SHP77 treated with DMSO at 0.1 percent for 48 hours (cell line): ENCODE measurements at places on chromosomes 16 and 17.

DNA sequence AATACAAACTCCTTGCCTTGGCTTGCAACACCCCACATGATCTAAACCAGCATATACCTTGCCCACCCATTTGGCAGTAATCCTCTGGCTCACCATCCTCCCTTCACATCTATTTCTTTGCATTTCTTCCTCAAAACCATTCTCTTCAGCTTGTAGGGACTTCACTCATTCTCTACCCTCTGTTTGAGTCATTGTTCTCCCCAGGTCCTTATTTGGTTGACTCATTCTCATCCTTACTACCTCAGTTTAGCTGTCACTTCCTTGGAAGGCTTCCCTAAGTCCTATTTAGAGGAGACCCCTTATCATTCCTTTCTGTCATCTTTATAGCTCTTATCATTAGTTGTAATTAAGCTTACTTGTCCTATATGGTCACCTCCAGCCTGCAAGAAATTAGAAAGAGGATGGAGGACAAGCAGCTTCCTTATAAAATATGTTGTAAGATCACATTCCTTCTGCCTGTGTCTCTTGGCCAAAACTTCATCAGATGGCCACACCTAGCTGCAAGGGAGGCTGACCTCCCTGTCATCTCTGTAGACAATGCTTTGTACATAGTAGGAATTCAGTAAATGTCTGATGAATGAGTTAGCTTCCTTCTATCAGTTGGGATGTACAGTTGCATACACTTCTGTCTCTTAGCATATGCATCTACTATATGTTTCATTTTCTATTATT lies 1.7 kb downstream of the TTC19 start:
- no peak for DNase-seq

DNA sequence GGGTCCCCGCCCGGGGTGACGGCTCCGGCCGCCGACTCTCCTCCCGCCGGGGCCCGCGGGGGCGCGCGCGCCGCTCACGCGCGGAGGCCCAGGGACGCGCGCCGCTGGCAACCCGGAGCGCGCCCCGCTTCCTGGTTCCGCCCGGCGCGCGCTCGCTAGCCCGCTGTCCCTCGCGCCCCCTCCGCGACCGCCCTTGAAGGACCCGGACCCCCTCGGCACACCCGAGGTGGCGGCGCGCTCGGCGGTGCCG lies at the start of gene STAT5B:
STAT5B (minus strand) TSS at position 33 of the 250 bp plus-strand sequence. CDS start 44,264 bp downstream, outside the sequence.
- DNase-seq, result peak; percentile 9

GRCh38 chr17:81923302-81924260 lies 4.0 kb downstream of the MAFG start:
- no peak for DNase-seq

GRCh38 chr16:82481455-82481854 lies 145.3 kb upstream of the CDH13 start:
- no peak for DNase-seq

DNA sequence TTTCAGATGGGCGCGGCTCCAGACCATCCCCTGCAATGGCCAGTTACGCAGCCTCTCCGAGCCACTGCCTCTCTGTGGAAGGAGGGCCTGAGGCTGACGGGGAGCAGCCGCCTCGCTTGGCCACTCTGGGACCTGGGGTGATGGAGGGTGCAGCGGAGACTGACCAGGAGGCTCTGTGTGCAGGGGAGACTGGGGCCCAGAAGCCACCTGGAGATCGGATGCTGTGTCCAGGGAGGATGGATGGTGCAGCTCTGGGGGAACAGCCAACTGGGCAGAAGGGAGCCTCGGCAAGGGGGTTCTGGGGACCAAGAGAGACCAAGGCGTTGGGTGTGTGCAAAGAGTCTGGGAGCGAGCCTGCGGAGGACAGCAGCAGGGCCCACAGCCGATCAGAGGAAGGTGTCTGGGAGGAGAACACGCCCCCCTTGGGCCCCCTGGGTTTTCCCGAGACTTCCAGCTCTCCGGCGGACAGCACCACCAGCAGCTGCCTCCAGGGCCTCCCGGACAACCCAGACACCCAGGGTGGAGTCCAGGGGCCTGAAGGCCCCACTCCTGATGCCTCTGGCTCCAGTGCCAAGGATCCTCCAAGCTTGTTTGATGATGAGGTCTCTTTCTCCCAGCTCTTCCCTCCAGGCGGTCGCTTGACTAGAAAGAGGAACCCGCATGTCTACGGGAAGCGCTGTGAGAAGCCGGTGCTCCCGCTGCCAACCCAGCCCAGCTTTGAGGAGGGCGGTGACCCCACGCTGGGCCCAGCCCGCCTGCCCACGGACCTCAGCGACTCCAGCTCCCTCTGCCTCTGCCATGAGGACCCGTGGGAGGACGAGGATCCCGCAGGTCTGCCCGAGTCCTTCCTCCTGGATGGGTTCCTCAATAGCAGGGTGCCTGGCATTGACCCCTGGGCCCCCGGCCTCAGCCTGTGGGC lies 17.4 kb upstream of the ZFPM1 start:
- DNase-seq, result no peak

DNA sequence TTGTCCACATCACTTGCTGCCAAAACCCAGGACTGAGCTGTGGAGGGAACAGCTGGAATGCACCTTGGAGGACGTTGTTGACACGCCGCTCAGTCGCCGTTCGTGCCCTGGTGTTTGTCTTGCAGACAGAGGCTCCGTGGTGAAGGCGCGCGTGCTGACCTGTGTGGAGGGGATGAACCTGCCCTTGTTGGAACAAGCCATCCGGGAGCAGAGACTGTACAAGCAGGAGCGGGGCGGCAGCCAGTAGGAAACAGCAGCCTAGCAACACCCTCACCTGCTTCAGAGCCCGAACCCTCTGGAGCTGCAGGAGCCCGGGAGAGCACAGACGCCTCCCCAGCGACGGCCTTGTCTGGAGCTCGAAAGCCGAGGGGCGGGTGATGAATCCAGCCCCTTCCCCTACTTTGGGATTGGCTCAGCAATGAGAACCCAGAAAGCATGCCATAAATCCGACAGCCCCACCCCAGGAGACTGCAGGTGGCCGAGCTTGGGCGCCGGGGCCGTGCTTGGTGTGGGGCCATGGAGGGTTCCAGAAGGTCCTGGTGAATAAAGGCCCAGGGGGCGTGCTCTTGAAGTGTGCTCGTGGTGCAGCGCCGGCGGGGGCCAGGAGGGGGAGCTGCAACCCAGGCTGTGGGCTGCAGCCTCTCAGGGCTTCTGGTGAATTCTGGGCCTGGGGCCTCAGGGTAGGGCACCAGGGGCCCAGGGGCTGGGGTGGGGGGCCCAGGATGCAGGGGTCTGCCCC lies 470 bp upstream of the CDK3 start:
- DNase-seq, result peak; percentile 48

DNA sequence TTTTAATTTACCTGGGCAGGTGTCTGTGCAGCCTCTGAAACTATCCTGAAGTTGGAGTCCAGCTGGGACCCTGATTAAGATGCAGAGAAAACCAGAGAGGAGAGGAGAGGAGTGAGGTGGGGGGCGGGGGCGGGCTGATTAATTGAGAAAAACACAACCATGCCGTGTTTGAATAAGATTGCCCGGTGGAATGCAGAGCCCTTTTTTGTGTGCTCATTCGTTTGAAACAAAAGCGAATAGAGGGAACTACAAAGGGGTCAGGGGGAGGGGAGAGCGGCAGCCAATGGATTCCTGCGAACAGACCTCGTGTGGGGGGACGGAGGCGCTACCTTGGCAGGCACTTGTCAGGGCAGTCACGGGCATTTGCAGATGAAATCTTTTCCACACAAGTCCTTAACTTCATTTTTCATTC lies 355.8 kb downstream of the SOX9 start:
- DNase-seq, result no peak

DNA sequence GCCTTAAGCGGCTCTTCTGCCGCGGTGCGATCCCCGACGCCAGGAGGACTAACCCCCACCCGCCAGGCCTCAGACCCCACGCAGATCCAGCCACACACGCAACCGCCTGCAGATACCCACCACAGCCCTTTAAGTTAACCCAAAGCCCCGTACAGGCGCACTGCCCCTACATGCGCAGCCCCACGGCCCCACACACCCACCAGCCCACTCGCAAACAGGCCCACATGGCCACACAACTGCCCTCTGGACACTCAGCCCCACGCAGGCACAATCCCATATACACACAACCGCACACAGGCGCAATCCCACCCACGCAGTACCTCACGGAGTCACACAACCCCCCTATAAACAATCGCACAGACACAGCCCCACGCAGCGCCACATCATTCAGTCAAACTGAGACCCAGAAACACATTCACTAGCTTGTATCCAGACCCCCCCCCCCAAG lies 41.7 kb downstream of the RAI1 start:
- no peak for DNase-seq

DNA sequence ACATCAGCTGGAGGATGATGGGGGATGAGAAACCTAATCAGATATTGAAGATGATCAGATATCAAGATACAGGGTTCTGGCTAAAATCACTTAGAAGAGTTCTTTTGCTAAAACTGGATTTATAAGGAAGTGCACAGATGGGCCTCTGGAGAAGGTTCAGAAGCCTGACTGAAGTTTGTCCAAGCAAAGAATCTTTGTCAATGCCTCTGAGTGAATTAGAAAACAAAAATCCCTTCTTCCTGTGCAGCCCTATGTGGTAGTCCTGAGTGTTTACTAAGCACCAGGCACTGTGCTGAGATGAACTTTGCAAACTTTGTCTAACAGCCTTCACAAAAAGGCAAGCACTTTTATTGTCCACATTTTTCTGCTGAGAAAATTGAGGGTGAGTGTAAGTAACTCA lies 11.4 kb upstream of the CENPV start:
- no peak for DNase-seq

GRCh38 chr17:14299280-14300141 lies 1.4 kb upstream of the HS3ST3B1 start:
- DNase-seq, result no peak

- no peak for DNase-seq
Observed at GRCh38 chr16:68643847-68644246, 1.3 kb upstream of the CDH3 start.

DNA sequence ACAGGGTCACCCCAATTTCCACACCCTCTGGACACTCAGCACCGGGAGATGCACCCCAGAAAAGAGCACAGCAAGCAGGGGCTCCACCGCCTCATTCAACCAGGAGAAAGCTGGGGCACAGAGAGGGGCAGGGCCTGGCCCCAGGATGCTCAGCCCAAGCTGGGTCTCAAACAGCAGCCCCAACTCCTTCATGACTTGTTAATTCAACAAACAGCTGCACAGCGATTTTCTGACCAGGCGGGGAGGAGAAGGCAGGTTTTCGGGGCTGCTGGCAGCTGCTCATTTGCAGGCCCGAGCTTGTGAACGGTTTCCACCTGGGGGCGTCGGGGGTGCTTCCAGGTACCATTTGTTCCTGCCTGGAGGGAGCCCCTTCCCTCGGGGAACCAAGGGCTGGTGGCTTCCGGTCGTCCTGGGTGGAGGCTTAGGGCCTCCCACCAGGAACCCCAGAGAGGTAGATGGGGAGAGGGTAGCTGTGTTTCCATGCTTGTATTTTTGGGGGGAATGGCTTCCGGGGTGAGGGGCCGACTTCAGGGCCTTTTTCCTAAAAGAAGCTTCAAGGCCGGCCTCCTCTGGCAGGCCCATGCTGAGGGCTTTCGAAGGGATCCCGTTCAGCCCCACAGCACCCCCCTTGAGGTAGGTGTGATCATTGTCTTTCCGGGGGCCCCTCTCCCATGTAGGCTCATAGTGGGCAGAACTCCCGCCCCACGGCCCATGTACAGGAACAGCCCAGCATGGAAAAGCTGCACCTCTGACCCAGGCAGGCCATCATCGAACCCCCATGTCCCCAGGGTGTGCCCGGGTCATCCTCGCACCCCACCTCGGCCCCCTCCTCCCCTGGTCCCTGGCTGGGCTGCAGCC lies 191.6 kb upstream of the GSE1 start:
- DNase-seq, result no peak
